ENCODE measurements at places on chromosomes 6 and 20.

- no peak for DNase-seq
Observed at GRCh38 chr6:85775883-85776282, 133.2 kb upstream of the SYNCRIP start.

GRCh38 chr6:169034516-169035167, 219.0 kb downstream of the THBS2 start:
- no peak for DNase-seq

- DNase-seq, result no peak
Observed at GRCh38 chr6:3032986-3033385, 33.3 kb downstream of the NQO2 start.

DNA sequence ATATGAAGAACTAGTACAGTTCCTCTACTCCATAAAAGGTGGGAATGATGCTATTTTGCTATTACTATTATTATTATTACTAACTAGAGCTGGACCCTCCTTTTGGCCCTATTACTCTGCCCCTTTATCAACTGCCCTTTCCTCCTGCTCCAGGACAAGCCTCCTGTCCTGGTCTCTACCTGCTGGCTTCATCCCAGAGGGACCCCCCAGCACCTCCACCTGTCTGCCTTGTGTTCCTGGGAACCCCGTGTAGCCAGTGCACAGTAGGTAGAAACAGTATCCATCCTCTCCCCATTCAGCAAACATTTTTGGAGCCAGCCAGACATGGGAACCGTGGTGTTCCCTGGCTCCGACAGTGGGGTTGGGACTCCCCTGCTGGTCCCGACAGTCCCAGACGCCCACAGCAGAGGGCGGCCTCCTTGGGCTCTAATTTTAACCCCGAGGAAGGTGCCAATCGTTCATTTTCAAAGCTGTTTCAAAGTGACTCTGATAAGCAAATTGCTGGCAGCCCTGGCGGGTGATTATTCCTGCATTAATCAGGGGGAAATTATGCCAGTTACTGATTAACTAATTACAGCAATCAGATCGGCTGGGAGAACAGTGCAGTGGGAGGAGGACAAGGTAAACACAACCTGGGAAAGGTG, 44.2 kb upstream of the MDGA1 start:
- peak; percentile 82 for DNase-seq

- DNase-seq, result no peak
Observed at GRCh38 chr20:44709797-44710196, 5.4 kb upstream of the CCN5 start.

GRCh38 chr6:125759184-125759902, 9.9 kb downstream of the HEY2 start:
- peak; percentile 95 for DNase-seq

- peak; percentile 66 for DNase-seq
Observed at GRCh38 chr6:155177363-155177961, 86.4 kb upstream of the CLDN20 start.

GRCh38 chr6:71672876-71673275, 213.5 kb upstream of the RIMS1 start:
- no peak for DNase-seq

DNA sequence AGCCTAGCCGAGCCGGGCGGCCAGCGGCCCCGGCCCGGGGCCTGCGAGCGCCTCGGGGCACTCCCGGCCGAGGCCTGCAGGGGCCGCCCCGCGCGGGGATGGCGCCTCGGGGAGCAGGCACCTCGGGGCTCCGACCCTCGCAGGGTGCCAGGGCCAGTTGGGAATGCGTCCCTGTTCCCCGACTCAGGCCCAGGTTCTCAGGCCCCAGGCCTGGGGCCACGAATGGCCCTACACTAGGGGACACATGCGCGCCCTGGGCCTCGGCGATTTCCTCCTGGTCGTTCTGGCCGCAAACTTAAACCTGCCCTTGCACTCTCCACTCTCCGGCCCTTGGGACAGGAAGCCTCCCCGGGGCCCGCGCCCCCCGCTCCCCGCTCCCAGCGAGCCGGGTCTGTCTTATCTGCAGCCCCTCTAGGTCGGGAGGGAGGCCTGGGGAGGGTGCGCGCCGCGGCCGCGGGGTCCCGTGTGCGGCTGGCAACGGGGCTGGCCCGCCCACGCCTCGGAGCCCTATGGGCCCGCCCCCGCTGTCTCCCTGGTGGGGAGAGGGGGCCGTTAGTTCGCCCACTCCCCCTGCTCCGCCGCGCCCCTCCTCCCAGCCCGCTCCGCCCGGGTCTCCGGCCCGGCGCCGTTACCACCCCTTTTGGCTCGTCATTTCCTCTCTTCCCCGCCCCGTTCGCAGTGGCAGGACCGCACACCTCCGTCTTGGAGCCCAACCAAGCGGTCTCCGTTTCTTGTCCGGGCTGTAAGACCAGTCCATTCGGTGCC, 611 bp downstream of the NFYA start:
- DNase-seq, result peak; percentile 93

GRCh38 chr6:56687551-56687950, 44.9 kb upstream of the DST start:
- DNase-seq, result no peak
